ENCODE measurements at places on chromosomes 16 and 17.

GRCh38 chr17:27665549-27665948, 34.6 kb downstream of the LGALS9 start:
- DNase-seq, result no peak

DNA sequence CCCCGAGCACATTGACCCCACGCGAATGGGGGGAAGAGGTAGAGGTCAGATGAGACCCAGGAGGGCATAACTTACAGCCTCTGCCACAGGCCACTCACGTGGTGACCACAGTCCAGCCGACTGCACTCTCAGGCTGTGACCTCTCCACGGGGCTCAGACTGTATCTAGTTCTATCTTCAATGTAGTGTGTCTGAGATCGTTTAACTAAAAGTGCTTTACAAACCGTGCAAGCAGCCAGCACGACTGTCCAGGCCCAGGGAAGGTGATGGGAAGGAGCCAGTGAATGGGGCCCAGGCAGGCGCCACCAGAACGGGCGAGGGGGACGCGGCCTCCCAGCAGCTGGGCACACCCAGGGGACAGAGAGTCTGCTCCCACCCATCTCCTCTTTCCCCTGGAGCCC, 108.6 kb downstream of the ANKRD11 start:
- no peak for DNase-seq

DNA sequence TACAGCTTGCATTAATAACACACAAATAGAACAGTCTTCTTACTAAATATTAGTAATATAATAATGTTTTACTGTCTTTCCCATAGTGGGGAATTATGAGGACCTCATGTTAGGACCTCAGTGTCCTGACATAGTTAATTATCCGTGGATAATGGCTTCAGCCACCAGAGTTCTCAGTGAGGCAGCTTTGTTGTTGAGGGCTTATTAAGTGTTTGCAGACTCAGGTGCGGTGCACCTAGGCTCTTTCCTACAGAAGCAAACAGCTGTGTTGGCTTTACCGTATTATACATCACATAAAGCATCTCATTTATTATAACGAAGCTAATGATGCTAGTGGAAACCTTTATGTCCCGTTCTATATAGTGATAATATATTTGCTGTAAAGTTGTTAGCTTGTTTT, 246.7 kb downstream of the FTO start:
- DNase-seq, result no peak

DNA sequence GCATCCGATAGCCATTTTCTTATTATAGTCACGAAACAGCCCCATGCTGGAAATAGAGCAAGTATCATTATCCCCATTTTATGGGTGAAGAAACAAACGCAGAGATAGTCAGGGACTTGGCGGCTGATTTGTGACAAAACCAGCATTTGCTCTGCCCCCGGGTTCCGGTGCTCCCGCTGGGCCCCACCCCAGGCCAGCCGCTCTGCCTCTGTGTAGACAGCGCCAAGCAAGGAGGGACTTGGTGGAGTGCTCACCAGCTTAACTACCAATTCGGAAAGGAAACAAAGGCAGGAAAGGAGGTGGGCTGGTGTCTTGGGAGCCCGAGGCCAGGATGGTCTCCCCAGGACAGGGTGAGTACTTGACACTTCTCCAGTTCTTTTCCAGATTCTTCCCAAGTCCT, 10.0 kb downstream of the SRL start:
- no peak for DNase-seq

DNA sequence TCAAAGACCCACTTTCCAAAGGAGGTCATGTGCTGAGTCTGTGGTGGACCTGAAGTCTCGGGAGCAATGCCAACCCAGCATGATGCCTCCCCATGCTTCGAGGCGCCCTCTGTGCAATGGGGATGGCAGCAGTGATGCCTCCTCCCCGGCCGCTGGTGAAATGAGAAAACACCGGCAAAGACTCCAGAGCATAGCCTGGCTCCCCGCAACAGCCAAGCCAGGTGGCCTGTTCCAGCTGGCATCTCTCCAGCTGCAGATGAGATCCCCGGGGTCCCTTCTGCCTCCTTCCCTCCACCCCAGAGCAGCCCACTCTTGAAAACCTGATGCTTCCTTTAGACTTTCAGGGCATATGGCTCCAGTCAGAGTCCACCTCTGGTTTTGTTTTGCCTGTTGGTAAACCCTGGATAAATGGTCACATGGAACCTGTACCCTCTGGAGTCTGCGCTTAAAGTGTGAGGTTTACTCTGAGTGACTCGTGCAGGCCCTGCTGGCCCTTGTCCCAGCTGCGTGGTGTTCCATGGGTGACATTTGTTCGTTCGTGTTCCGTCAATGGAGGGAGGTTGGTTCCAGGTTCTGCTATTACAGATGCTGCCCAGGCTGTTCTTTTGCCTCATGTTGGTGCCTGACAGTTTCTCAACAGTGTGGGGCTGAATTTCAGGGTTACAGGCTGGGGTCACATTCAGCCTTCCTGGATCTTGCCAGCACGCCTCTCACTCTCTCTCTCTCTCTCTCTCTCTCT, 181.8 kb upstream of the CIBAR2 start:
- no peak for DNase-seq

DNA sequence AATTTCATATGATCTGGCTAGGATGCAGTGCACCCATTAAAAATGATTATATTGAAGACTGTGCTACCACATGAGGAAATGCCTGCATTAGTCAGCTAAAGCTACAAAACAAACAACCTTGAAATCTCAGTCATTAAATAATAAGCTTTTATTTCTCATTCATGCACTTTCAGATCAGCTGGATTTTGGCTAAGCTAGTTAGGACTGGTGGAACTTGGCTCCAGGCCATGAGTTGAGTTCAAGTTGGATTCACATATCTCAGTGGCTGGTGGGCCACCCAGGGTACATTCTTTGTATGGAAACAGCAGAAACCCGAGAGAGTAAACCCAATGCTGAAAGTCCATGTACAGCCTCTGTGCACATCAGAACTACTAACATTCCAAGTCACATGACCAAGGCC, 6.4 kb upstream of the SLFN12L start:
- no peak for DNase-seq

Measured in natural killer cell treated with Interleukin-12 subunit alpha and Interleukin-12 subunit beta and Interleukin-15 and Interleukin-18, amount 100 ng/mL, for 72 hours (primary cell).